ENCODE measurements at places on chromosomes 2 and 18. TPM values are rescaled to one million over a fixed set of nuclear protein-coding genes. Genes with fewer than 3 reads are reported as not detected.

- no peak for DNase-seq
These were observed 22.2 kb upstream of the TTC39C start for GRCh38 chr18:23992089-23992940.

DNA sequence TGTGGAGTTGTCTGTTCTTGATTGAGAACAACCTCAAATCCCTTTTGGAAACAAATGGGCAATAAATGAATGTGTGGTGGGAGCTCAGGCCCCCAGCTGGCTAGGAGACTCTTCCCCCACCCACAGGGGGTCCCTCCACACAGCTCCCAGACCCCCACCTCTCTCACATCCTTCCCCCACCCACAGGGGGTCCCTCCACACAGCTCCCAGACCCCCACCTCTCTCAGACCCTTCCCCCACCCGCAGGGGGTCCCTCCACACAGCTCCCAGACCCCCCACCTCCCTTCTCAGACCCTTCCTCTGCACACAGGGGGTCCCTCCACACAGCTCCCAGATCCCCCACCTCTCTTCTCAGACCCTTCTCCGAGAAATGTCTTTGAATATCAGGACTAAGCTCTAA, 79.0 kb upstream of the CTDP1 start:
- no peak for DNase-seq

DNA sequence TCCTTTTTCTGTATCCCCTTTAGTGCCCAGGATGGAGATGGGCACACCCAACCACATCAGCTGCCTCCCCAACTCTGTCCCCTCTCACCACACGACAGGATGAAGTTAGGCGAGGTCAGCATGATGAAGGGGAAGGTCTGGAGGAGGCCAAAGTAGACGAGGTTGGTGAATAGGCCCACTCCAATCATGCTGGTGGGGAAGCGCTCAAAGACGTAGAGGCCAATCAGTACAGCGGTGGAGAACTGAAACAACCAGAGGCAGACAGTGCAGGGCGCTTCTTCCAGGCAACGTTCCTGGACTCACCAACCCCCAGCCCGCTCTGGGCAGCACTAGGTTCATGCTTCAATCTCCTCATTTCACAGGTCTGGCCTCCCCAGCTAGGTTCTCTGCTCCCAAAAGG, 2.9 kb downstream of the TEX261 start:
- no peak for DNase-seq

DNA sequence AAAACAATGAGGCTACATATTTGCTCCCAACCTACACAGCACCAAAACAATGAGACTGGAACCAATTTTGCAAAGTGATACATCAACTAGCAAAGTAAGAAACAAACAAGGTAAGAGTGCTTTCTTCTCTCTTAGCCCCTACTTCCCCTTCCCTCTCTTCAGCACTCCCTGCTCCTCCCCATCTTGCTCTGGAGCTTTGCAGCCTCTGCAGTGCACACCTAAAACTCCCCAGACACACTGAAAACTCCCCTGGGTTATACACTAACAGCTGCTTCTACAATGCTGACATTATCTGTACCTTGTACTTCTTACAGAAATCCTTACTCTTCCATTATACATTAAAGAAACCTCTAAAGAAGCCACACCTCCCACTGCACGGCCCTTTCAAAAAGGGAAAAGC, 93.7 kb downstream of the RBMS1 start:
- no peak for DNase-seq

DNA sequence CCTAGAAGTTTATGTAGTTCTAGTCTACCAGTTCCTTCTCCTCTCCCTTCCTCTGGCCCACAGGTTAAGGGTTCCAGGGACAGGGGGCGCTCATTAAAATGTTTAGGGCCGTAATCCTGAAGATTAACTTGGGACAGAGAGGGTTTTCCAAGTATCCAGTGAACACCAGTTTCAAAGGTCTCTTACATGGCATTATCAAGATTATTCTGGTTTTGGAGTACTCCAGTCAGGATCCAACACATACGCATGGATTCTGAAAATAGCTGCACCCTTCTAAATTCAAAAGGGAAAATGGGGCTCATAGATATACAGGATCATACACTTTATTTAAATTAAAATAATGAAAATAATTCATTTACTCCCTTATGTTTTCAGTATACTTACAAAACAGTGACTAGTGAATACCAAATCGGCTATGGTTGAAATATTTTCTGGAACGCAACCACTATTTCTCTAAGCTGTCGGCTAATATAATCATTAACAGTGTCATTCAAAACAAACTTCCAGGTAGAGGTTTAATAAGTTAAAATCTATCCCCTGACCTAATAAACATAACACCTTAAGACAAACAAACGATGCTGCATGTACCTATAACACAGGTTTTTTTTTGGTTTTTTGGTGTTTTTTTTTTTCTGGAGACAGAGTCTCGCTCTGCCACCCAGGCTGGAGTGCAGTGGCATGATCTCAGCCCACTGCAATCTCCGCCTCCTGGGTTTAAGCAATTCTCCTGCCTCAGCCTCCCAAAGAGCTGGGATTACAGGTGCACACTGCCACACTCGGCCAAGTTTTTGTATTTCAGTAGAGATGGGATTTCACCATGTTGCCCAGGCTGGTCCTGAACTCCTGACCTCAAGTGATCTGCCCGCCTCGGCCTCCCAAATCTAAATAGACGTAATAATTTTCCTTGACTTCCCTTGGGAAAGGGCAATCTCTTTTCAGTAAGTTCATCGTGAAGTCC, 44.7 kb downstream of the MGAT4A start:
- DNase-seq, result no peak

- DNase-seq, result no peak
These were observed 102.9 kb upstream of the ALPP start for GRCh38 chr2:232275670-232276069.

- no peak for DNase-seq
These were observed 352.7 kb upstream of the CDH20 start for GRCh38 chr18:60980422-60981005.

- peak; percentile 86 for DNase-seq
These were observed 98.9 kb upstream of the ATP8B1 start for GRCh38 chr18:57901825-57902589.

DNA sequence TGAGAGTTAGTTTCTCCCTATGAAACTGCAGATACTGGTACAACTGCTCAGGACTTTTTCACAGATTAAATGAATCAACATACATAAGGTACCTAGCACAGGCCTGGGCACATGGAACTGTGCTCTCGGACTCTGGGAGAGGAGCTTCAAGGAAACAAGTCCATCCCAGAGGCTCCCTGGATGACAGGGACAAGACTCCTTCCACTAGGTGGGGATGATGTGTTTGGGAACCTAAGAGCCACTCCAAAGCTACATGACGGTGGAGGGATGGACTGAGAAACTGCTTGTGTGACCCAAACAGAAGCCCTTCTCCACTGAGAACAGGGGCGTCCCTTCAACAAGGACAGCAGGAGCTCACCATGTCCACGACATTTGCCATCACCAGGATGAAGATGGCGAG, 37.1 kb downstream of the CENPO start:
- no peak for DNase-seq

DNA sequence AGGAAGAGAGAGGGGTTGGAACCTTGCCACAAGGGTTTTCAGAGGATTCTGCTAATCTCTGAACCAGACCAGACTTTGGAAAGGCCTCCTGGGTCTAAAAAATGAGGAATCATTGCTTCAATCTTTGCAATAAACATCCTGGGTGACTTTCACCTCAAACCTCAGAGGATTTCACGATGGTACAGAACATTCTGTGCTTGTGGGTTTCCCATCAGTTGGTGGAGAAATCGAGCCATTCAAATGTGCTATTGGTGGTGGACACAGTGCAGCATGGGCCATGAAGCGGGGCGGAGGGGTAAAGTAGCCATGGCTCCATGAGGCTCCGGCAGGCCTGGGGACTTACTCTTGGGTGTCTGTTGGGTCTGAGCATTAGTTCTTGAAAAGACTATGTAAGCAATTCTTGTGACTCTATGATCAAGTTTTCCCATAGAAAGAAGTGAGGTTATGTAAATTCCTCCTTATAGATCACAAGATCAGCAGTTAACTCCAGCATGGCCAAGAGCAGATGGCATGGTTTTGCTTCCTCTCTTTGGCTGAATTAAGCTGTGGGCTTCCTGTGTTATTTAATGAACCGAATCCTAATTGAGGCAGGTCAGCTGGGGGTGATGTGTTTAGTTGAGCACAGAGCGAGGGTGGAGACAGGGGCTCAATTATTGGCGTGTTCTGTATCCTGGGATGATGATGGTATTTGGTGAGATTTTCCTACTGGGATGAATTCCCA, 1.9 kb upstream of the IL1R2 start:
- DNase-seq, result no peak

- DNase-seq, result peak; percentile 2
These were observed 1347.2 kb upstream of the DDX18 start for GRCh38 chr2:116467243-116467642.

DNA sequence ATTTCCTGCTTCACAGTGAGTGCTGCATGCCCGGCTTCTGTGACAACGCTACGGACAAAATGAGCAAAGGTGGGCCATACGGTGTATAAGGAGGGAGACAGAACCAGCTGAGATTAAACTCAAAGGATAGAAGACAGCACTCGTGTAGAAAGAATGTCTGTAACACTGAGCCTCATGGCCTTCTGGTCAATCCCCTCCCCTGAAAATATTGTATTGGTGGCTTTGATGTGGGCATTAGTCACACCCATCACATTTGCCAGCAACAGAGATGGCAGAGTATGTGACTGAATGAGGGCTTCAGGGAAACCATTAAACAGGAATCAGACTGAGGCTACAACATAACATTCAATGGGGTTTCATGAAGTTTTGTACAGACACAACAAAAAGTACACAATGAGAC, 287.8 kb upstream of the CCDC68 start:
- peak; percentile 61 for DNase-seq

- no peak for DNase-seq
These were observed 18.5 kb downstream of the NFE2L2 start for GRCh38 chr2:177246000-177246399.

DNA sequence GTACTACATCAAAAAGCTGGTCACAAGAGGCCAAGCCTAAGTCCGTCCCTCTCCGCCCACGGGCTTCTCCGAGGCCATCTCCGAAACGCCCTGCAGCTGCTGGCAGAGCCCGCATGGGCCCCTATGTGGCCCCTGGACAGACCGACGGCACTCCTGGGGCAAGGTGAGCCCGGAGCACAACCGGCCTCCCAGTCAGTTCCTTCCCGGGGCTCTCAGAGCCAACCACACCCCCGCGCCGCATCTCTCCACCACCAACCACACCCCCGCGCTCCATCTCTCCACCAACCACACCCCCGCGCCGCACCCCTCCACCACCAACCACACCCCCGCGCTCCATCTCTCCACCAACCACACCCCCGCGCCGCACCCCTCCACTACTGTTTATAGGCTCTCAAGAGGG, 93.5 kb downstream of the ZNF516 start:
- DNase-seq, result no peak

DNA sequence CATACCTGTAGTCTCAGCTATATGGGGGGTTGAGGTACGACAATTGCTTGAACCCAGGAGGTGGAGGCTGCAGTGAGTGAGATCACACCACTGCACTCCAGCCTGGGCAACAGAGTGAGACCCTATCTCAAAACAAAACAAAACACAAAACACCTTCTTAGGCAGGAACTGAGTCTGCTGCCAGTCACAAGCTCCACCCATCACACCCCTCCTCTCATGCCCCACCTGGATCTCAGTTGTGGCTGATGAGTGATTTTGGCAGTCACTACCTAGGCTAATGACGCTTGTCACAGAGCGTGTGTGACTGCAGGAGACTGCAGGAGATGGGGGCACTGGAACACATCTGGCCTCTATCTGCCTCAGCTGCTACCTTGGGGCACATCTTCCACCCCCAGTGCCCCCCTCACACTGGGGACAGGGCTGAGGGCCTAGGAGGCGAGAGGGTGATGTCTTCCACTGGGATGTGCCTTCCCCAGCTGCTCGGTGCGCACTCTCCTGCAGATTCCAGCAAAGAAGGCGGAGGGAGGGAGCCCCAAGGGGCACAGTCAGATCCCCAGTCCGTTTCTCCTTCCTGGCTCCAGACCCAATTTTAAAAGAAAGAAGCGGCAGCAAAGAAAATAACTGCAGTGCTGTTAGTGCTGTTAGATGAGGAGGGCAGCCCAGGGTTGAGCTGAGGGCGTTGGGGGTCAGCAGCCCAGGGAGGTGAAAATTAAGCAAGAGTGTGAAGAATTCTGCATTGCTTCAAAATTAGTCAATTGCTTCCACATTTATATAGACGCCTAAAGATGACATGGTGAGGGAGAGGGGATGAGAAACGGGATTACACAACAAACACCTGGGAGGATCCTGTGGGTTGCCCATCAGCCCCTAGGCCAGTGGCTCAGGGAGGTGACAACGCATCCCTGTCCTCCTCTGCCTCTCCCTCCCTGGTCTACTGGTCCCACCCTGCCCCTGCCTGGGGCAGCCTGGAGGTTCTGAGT, 143.6 kb upstream of the HAAO start:
- DNase-seq, result no peak

- no peak for DNase-seq
These were observed 56.0 kb downstream of the LIPG start for GRCh38 chr18:49617865-49618264.

GRCh38 chr18:51537487-51537886, 340.0 kb upstream of the MEX3C start:
- peak; percentile 65 for DNase-seq

GRCh38 chr2:235613649-235614048, 119.8 kb downstream of the AGAP1 start:
- DNase-seq, result no peak

DNA sequence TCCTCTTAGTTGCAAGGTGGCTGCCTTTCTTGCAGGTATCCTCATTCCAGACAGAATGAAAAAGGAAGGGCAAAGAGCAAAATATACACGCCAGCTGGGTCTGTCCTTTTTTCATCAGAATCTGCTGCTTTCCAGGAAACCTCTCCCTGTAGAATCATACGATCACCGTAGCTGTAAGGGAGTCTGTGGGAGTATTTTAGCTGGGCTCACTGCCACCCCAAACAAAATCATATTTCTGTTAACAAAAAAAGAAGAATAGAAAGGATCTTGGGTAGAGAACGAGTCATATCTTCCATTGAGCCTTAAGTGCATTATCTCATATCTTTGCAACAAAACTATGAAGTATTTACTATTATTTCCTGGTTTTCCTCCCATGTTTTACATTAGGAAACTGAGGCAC, 15.0 kb upstream of the TANC1 start:
- DNase-seq, result peak; percentile 6

Gene TEX44
- not detected for total RNA-seq

Gene ODC1
- 582 TPM for total RNA-seq

Gene MORN2
- total RNA-seq, result 11.6 TPM

Gene ASXL3
- 0.13 TPM for total RNA-seq

Gene FER1L5
- total RNA-seq, result 0.20 TPM

Gene PROC
- total RNA-seq, result not detected

Gene OTOS
- total RNA-seq, result not detected

Gene MYO5B
- 16.2 TPM for total RNA-seq

Gene RAB6C
- not detected for total RNA-seq

Gene MSTN
- 0.03 TPM for total RNA-seq

Gene TBR1
- 0.13 TPM for total RNA-seq

Gene RAX
- not detected for total RNA-seq

Gene REG1B
- total RNA-seq, result not detected

Gene FEV
- not detected for total RNA-seq
